Smooth muscle cell of the umbilical artery (primary cell): ENCODE measurements at places on chromosomes 13 and 19. TPM values are rescaled to one million over a fixed set of nuclear protein-coding genes. Genes with fewer than 3 reads are reported as not detected.

SOX21 gene
- total RNA-seq, result not detected in 2 replicates

FCGBP gene
- total RNA-seq, result 1.2 and 2.2 TPM in 2 replicates

LILRB4 gene
- not detected in 2 replicates for total RNA-seq

SPACA4 gene
- not detected in 2 replicates for total RNA-seq

LILRB3 gene
- total RNA-seq, result not detected in 2 replicates

MYO9B gene
- total RNA-seq, result 75.4 and 148 TPM in 2 replicates

FAM216B gene
- total RNA-seq, result not detected in 2 replicates

TIMM29 gene
- total RNA-seq, result 33.9 and 39.5 TPM in 2 replicates

WDR87 gene
- total RNA-seq, result not detected in 2 replicates

MVB12A gene
- total RNA-seq, result 32.3 and 41.0 TPM in 2 replicates

FUT2 gene
- total RNA-seq, result not detected in 2 replicates

LYPD3 gene
- total RNA-seq, result 0.09 TPM in 1 of 2 replicates, not detected in the other

SKA3 gene
- total RNA-seq, result 2.7 and 4.4 TPM in 2 replicates

ZIM2 gene
- not detected in 2 replicates for total RNA-seq

VAV1 gene
- not detected in 2 replicates for total RNA-seq

RASA3 gene
- total RNA-seq, result 24.9 and 55.3 TPM in 2 replicates

PPM1N gene
- total RNA-seq, result 0.46 and 0.59 TPM in 2 replicates

COL4A2 gene
- total RNA-seq, result 1,628 and 2,384 TPM in 2 replicates

PABPC3 gene
- under 0.01 and 0.32 TPM in 2 replicates for total RNA-seq

ZNF575 gene
- total RNA-seq, result 0.09 and 0.30 TPM in 2 replicates

ADAMTSL5 gene
- total RNA-seq, result 5.0 and 5.4 TPM in 2 replicates

LGI4 gene
- total RNA-seq, result under 0.01 and 0.05 TPM in 2 replicates

NALCN gene
- 27.0 and 58.8 TPM in 2 replicates for total RNA-seq

ZNF816 gene
- 12.6 and 18.1 TPM in 2 replicates for total RNA-seq

ZNF577 gene
- 9.1 and 14.0 TPM in 2 replicates for total RNA-seq

METTL21C gene
- not detected in 2 replicates for total RNA-seq

CPB2 gene
- total RNA-seq, result 0.05 TPM in 1 of 2 replicates, not detected in the other

TMPRSS9 gene
- total RNA-seq, result not detected in 2 replicates

CYP2F1 gene
- total RNA-seq, result not detected in 2 replicates

LHFPL6 gene
- total RNA-seq, result 39.7 and 52.9 TPM in 2 replicates

NCCRP1 gene
- total RNA-seq, result not detected in 2 replicates

FBXO27 gene
- total RNA-seq, result 3.3 and 6.4 TPM in 2 replicates

SHFL gene
- total RNA-seq, result 22.3 and 23.3 TPM in 2 replicates
